ENCODE measurements at places on chromosomes 7 and 10.
A peak's percentile ranks its signal among the peaks of the same experiment; 100 is the strongest.

- DNase-seq: no peak
Measured at GRCh38 chr7:8283968-8284367, 22.0 kb upstream of the ICA1 start.

DNA sequence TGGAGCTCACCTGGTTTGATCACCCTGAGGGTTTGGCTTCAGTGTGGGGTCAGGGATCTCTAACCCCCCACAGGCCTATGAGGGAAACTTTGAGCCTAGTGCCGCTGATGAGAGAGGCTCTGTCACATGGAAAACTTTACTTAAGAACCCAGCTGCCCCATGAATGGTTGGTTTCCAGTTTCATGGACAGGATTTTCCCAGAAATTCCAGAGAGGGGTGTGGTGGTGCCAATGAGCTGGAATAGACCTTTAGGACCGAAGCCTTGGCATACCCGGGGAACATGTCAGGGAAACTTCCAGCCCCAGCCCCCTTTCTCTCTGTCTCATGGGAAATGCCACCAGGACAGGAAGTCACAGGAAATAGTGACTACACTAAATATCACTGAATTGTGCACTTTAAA, 36.9 kb downstream of the AKR1B1 start:
- DNase-seq: no peak

GRCh38 chr10:125926247-125926646, 29.9 kb downstream of the FANK1 start:
- no peak for DNase-seq

DNA sequence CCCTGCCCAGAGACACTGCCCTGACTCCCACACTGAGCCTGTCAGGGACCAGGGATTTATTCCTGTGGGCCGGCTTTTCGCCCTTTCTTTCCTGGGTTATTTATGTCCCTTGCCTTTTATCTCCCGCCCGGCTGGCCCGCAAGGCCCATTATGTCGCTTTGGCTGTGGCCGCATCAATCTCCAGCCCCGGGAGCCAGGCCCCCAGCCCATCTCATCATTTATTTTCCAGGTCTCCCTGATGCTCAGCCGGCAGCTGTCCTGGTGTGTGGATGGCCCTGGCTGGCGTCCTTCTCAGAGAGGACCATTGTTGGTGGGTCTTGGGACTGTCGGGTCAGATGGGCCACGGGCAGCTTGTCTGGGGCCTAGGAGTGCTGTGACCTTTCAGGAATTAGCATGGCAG, 82.3 kb downstream of the FAM241B start:
- DNase-seq: no peak

- DNase-seq: no peak
Measured at GRCh38 chr10:23158370-23158769, 33.7 kb upstream of the PTF1A start.

- DNase-seq: no peak
Measured at GRCh38 chr10:68081916-68082315, 6.8 kb upstream of the HERC4 start.

GRCh38 chr10:99730026-99730425, 1.9 kb downstream of the COX15 start:
- no peak for DNase-seq

- DNase-seq: no peak
Measured at GRCh38 chr7:155951554-155952158, 139.4 kb upstream of the SHH start.

- no peak for DNase-seq
Measured at GRCh38 chr7:66790725-66791124, 50.2 kb downstream of the RABGEF1 start.

DNA sequence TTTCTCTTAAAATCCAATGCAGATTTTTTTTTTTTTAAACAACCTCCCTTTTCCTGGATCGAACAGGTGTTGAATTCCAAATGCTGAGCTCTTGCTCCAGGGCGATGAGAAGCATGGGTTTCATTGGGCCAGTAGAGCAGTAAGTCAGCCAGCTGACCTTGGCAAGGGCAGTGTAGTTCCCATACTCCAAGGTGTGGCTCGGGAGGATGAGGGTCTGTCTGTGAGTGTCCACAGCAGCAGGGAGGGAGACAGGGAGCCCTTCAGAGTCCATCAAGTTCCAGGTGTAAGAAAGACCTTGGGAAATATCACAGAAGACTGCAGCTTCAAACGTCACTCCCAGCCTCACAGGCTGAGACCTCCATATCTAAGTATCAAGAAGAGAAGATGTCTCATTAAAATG, 50.4 kb downstream of the PKD1L1 start:
- no peak for DNase-seq

DNA sequence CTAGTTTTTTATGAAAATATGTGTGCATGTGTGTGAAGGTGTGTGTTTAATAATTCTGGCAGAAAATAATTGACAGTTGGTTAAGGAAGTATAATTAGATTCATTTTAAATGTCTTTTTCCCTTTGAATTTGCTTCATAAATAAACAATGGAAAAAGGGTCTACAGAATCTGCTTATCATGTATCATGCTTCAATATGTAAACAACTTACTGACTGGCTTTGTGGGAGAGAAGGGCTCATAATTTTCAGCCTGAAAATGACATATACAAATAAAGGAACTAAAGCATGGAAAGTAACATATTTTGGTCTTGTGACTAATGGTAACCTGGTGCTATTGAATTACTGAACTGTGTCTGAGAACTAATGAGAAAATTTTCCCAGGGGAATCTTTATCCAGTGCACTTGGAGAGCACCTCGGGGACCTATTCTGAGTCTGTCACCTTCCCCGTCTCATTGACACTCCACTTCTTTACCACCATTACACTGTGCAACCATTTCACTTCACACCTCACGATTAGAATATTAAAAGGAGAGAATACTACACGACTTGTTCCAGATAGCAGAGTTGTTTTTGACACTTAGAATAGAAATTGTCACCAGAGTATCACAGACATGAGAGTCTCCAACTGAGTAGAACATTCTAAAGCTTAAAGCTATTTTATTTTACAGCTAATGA, 298.6 kb downstream of the TFEC start:
- DNase-seq: no peak

GRCh38 chr10:97999066-97999922, 31.1 kb downstream of the CRTAC1 start:
- DNase-seq: no peak

GRCh38 chr7:36650320-36650719, 74.0 kb downstream of the AOAH start:
- no peak for DNase-seq

- peak; percentile 18 for DNase-seq
Measured at GRCh38 chr10:131949041-131949862, 32.5 kb downstream of the BNIP3 start.

DNA sequence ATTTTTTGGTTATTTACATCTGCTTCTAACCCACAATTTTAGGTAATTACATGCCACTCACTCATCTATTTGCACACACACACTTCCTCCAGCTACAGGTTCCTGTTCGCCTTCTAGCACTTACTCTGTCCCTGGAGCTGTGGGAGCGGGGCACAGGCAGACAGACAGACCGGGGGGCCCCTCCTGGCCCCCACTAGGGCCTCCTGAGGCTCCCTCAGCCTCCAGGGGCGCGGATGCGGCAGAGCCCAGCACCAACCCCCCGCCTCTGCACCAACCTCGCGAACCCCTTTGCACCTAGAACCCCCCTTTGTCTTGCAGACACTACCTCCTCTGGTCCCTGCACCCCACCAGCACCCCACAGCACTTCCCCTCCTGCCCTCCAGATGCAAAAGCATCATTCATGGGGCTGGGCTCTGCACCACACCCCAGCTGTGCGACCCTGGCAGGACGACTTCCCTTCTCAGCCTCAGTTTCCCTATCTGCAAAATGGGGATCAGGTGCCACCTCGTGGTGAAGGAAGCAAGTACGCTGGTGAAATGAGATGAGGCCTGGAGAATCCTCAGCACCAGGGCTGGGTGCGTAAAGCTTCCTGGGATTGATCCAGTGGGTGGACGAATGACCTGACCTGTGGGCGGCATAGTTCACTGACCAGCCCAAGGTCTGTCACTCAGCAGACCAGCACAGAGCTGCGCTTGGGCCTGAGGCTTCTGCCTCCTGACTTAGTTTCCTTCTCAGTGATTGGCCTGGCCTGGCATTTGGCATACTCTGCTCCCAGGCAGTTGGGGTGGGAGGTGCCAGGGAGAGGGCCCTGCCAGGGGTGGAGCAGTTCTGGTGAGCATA, 37.9 kb downstream of the ELFN1 start:
- DNase-seq: no peak

DNA sequence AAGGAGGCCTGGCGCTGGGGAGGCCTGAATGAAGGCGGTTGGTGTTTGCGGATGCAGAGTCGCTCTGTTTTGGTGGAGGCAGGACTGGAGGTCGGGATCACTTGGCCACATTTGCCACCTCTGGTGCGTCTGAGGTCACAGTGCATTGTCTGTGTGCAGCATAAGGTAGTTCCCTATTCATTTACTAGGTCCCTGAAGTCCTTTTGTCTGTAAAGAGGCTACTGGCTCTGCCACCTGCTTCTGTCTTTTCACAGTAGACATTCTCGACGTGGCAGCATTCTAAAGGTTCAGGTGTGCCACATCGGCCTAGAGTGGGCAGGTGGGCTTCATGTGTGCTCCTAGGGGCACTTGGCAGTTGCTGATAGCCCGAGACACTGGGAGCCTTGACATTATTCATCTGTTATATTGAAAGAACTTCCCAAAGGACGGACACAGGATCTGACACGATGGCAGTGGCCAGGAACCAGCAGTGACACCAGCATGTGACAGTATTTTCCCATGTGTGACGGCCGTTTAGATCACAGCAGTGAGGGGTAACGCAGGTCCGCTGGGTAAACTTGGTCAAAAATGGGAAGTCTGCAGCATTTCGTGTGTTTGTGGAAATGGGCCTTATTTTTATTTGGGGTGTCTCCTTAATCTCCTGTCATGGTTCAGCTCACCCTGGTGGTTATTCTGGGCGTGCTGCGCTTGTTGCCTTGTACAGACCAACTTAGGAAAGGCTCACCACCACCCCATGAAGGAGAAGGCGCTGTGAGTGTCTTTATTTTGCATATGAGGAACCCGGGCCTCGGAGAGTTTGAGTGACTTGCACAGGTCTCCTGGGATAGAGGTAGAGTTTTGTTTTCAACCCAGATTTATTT, 5.9 kb downstream of the MGMT start:
- DNase-seq: no peak

DNA sequence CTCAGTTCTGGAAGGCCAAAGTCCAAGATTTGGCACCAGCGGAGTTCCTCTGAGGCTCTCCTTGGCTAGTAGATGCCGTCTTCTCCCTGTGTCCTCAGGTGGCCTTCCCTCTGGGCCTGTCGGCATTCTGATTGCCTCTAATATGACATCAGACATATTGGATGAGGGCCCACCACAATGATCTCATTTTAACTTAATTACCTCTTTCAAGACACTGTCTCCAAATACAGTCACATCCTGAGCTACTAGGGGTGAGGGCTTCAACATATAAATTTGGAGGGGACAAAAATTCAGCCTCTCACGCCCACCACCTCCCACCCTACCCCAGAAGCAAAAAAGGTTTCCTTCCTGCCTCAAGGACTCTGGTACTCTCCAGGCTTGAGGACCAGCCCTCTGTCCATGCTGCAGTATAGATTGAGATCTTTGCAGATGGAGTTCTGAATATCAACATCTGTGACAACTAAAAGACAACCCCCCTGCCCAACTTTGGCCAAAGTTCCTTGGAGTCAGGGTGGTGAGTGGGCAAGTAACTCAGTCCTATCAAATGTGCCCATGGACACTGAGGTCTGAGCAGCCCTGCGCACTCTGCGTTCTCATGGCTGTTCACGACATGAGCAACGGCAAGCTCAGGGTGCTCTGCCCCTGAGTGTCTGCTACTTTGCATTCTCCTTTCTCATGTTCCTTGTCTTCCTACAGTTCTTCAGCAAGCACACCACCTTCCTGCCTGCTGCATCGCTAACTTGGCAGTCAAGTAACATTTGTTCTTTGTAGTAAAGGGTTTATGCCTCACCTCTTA, 11.5 kb downstream of the TMEM176B start:
- peak; percentile 48 for DNase-seq

DNA sequence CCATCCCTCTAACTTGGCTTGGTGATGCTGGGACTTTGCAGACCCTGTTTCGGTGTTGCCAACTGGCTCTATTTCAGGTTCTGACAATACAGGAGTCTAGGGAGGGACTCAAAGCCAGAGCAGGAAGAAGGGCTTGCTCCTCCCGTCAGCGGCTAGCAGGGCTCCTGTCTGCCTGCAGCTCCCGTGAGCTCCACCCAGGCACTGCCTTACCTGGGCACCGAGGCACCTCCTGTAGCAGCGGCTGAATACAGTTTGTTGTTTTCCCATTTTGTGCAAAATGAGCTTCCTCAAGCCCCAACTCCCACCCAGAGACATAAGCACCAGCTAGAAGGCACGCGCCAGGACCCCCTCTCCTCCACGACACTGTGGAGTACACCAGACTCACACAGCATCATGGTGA, 69.3 kb upstream of the RHEB start:
- no peak for DNase-seq

- peak; percentile 79 for DNase-seq
Measured at GRCh38 chr10:13684252-13684791, 97.6 kb downstream of the PRPF18 start.

GRCh38 chr7:50160206-50160605, 67.2 kb upstream of the ZPBP start:
- no peak for DNase-seq

DNA sequence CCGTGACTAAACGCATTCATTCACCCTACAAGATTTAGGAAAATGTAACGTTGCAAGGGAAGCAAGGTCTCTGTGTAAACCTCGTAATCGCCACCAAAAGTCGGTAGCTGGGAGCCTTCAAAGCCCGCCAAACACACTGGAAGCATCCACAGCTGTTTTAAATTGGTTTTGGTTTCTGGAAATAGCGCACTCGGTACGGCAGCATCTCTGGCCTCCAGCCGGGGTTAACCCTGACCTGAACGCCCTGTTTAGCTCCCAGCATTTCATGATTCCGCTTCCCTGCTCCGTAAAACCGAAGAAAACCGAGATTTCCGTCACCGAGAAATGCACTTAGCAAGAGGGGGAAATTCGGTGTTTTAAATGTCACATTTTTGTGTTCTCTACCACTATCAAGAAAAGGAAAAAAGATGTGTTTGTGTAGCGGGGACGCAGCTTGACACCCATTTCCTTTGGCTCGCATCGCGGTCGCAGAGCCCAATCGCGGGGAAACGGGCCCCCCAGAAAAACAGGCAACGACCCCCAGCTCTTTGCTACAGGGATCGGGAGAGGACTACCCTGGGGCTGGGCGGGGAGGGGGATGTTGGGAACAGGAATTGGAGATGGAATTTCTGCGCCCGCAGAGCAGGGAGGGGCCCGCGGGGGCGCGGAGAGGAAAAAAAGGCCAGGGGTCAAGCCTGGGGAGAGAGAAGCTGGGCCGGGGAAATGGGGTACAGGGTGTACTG, 646 bp downstream of the SGCE start:
- DNase-seq: no peak

DNA sequence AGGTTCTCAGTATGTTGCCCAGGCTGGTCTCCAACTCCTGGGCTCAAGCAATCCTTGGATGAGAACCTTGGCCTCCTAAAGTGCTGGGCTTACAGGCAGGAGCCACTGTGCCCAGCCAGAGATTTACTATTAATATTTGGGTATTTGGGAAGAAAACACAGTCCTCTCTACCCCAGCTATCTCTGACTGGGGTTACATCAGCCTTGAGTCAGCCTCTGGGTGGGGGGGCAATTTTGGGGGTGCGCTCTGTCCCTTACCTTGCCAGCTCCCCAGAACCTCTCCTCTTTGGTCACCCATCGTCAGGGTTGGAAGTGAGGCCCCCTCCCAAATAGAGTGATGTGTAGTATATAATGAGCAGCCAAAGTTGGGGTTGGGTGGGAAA, 1.8 kb downstream of the MLXIPL start:
- no peak for DNase-seq

GRCh38 chr10:92873029-92873428, 24.7 kb downstream of the EXOC6 start:
- no peak for DNase-seq

GRCh38 chr7:40234046-40234445, 99.2 kb downstream of the SUGCT start:
- no peak for DNase-seq

GRCh38 chr10:70174058-70174741, 3.9 kb upstream of the SAR1A start:
- DNase-seq: no peak

Measured in tibial artery (tissue), 4 donors.